ENCODE measurements at places on chromosomes 5 and 9. TPM values are rescaled to one million over a fixed set of nuclear protein-coding genes. Genes with fewer than 3 reads are reported as not detected.

DNA sequence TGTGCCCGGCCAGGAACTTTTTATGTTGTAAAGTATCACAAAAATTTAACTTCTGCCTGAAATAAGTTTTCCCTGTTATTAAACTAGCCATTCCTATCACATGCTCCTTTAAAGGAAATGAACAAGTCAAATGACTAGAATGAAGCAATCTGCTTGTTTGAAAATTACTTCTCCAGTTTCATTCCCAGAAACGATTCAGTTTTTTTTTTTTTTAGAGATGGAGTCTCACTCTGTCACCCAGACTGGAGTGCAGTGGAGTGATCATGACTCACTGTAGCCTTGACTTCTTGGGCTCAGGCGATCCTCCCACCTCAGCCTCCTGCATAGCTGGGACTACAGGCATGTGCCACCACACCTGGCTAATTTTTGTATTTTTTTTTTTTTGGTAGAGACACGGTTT, 13.3 kb upstream of the GNG10 start:
- no peak overlapping the region for H3K4me3 ChIP-seq
- no peak overlapping the region for H3K27ac ChIP-seq
- no peaks in the 10 kb centered on the region for H3K27me3 ChIP-seq
- no peak for DNase-seq
- peaks cover 5% of the 10 kb centered on the region for H3K36me3 ChIP-seq

DNA sequence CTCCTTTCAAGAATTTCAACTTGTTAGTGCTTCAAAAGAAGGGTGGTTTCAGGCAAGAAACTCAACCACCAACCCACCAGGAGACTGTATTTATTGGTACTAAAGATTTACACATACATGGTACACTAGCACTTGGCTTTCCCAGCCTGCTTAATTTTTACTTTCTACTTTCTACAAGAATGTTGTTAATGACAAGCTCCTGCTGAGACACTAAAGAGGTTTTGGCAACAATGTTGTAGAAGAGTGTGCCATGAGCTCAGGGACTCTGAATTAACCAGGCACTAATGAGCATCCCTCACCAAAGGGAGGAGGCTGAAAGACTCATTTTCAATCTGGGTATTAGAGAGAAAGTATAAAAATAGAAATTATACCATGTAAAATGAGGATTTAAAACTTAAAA, 195.0 kb downstream of the KIAA0825 start:
- no peaks in the 10 kb centered on the region for H3K36me3 ChIP-seq
- no peak overlapping the region for H3K27ac ChIP-seq
- no peaks in the 10 kb centered on the region for H3K27me3 ChIP-seq
- no peak overlapping the region for H3K4me3 ChIP-seq
- no peak for DNase-seq

DNA sequence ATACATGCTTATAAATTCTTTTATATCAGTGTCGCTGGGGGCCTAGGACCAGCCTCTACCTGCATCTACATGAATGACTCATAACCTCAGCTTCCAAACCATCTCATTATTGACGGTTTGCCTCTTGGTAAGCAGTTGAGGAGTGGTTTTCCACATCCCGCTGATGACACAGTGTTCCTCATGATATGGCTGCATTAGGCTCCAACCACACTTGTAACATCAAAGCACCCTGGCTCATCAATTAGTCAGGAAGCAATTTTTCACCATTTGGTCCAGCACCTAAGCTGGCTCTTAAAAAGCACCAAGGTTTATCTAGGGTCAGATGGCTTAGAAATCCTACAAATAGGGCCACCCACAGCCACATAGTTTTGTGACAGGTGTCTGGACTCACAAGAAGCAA, 402.4 kb downstream of the ARHGEF28 start:
- no peak overlapping the region for H3K4me3 ChIP-seq
- no peak overlapping the region for H3K27ac ChIP-seq
- H3K27me3 ChIP-seq: no peaks in the 10 kb centered on the region
- DNase-seq: no peak
- H3K4me1 ChIP-seq: no peaks in the 10 kb centered on the region

Gene PDE6A
- not detected for total RNA-seq

Gene SH2D3C
- 10.0 TPM for total RNA-seq

GRCh38 chr5:118989816-118990215, 1.5 kb upstream of the DTWD2 start:
- H3K27me3 ChIP-seq: no peaks in the 10 kb centered on the region
- no peak overlapping the region for H3K27ac ChIP-seq
- H3K4me1 ChIP-seq: peaks cover 5% of the 10 kb centered on the region
- H3K4me3 ChIP-seq: no peak overlapping the region

Gene GRM6
- total RNA-seq: not detected

GRCh38 chr5:19488786-19489185, 499.2 kb downstream of the CDH18 start:
- no peak for DNase-seq
- no peaks in the 10 kb centered on the region for H3K4me1 ChIP-seq

DNA sequence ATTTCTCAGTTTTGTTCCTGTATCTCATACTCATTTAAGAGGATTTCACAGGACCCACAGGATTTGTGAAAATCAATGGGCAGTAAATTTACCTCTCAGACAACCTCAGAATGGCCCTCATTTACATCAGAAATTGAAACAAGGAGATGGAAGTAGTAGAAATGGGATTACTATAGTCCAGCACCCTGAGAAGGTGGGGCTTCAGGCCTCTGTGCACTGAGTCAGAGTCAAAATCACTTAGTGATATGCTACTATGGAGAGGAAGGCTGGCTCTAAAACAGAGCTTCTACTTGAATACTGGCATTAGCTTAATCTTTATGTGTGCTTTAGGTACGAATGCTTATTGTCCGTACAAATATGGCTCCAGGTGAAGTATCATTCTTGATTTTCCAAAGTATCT, 159.3 kb downstream of the CEP120 start:
- H3K27me3 ChIP-seq: no peaks in the 10 kb centered on the region
- DNase-seq: no peak
- H3K27ac ChIP-seq: no peak overlapping the region
- H3K4me3 ChIP-seq: no peak overlapping the region
- peaks cover 4% of the 10 kb centered on the region for H3K4me1 ChIP-seq

Gene LCN1
- not detected for total RNA-seq

DNA sequence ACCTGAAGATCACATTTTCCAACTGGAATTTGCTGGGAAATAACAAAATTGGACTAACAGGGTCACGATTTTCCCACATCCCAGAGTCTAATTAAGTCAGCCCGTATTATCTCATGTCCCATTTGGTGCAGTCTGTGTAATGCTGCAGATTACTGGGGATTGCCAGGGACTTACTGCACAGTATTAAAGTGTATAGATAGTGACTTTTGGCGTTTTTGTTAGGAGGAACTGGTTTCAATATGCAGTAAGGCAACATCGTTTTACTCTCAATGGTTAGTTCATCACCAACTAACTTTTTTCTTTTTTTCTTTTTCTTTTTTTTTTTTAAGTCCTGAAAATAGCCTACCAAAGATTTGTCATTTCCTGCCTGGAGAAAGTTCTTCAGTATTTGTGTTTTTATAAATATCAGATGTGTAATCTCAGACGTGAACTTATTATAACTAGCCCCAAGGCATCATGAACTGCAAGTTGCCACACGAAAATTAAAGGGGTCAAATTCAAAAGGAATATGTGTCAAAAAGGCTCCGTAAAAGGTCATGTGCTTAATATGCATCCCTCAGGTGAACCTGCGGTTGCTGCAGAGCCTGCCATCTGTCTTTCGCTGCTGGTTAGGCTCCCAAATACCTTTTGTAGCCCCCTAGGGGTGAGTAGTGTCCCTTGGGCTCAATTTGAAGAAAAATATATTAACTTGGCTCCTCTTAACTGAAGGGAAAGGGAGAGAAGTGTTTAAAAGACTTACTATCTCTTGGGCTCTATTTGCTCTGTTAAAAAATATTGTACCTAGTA, 176.7 kb upstream of the ADAMTSL1 start:
- H3K4me3 ChIP-seq: no peak overlapping the region
- H3K4me1 ChIP-seq: no peaks in the 10 kb centered on the region
- no peak overlapping the region for H3K27ac ChIP-seq

DNA sequence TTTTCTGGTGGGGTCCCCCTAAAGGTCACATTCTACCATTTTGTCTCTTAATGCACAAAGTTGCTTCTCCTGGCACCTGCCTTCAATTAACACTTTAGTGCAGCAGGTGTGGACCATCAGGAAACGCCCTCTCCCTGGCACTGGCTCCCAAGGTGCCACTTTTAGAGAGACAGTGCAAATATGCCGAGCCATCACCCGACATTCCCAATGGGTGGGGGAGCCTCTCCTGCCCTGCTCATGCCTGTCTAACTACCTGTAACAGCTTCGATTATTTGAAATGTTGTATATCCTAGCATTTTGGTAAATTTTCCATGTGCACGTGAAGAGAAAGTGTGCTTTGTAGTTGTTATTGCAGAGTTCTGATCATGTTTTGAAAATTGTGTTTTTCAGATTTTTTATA, 13.2 kb upstream of the LRRC14B start:
- H3K27me3 ChIP-seq: no peaks in the 10 kb centered on the region
- no peaks in the 10 kb centered on the region for H3K4me1 ChIP-seq
- H3K36me3 ChIP-seq: no peaks in the 10 kb centered on the region
- no peak overlapping the region for H3K4me3 ChIP-seq
- no peak overlapping the region for H3K27ac ChIP-seq

- H3K4me3 ChIP-seq: no peak overlapping the region
- H3K27ac ChIP-seq: no peak overlapping the region
- DNase-seq: no peak
Measured at GRCh38 chr9:84869091-84869490, 199.6 kb downstream of the NTRK2 start.

DNA sequence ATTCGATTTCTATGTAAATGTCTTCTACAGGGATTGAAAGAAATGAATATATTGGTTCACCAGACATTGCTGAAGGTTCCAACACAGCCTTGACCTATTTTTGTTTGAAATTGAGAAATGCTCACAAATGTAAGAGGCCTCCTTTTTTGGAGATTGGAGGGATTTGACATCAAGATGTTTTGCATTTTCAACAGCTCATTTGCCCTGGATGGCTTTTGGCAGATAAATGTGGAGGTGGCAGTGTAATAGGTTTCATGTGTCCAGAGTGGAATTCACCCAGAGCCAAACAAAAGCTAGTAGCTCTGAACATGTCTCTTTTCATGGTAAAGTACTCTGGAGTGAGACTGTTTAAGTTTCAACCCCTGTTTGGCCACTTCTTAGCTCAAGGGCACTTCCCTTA, 77.3 kb downstream of the PALM2AKAP2 start:
- peaks cover 8% of the 10 kb centered on the region for H3K4me1 ChIP-seq
- H3K36me3 ChIP-seq: no peaks in the 10 kb centered on the region
- no peak overlapping the region for H3K27ac ChIP-seq
- no peak for DNase-seq

DNA sequence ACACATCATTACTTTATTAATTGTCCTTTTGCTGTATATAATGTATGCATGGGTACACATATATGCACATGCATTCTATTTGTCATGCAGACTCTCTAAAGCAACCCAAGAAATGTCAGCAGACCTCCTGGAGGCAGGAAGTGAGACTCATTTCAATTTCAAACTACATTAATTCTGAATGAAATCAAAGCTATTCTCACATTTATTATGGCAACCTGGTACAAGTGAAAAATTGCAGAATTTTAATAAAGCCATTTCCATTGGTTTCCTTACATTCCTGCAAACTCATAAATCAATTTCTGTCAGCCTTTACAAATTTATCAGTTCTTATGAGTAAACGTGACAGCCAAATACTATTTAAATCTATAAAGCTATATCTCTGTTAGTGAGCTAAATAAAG, 430.4 kb upstream of the NUDT12 start:
- H3K36me3 ChIP-seq: no peaks in the 10 kb centered on the region
- no peaks in the 10 kb centered on the region for H3K4me1 ChIP-seq
- DNase-seq: no peak
- H3K27me3 ChIP-seq: no peaks in the 10 kb centered on the region
- H3K4me3 ChIP-seq: no peak overlapping the region

Gene MRRF
- 51.2 TPM for total RNA-seq

Gene PCDHGA2
- 6.4 TPM for total RNA-seq

GRCh38 chr5:18393565-18394442, 759.5 kb downstream of the TAF11L14 start:
- no peak overlapping the region for H3K4me3 ChIP-seq
- DNase-seq: peak; percentile 73
- no peaks in the 10 kb centered on the region for H3K36me3 ChIP-seq
- H3K27me3 ChIP-seq: no peaks in the 10 kb centered on the region

Gene CDHR2
- 0.11 TPM for total RNA-seq

GRCh38 chr5:43685252-43685950, 82.4 kb downstream of the NNT start:
- no peak overlapping the region for H3K4me3 ChIP-seq
- no peaks in the 10 kb centered on the region for H3K36me3 ChIP-seq
- H3K4me1 ChIP-seq: no peaks in the 10 kb centered on the region
- no peaks in the 10 kb centered on the region for H3K27me3 ChIP-seq
- DNase-seq: no peak

- no peaks in the 10 kb centered on the region for H3K27me3 ChIP-seq
- no peak for DNase-seq
- H3K36me3 ChIP-seq: no peaks in the 10 kb centered on the region
Measured at GRCh38 chr5:64775291-64775690, 6.6 kb downstream of the CWC27 start.

- H3K4me1 ChIP-seq: no peaks in the 10 kb centered on the region
- H3K4me3 ChIP-seq: no peak overlapping the region
- H3K27me3 ChIP-seq: no peaks in the 10 kb centered on the region
- no peak for DNase-seq
- H3K27ac ChIP-seq: no peak overlapping the region
Measured at GRCh38 chr5:10317825-10318682, 10.4 kb upstream of the CMBL start.

DNA sequence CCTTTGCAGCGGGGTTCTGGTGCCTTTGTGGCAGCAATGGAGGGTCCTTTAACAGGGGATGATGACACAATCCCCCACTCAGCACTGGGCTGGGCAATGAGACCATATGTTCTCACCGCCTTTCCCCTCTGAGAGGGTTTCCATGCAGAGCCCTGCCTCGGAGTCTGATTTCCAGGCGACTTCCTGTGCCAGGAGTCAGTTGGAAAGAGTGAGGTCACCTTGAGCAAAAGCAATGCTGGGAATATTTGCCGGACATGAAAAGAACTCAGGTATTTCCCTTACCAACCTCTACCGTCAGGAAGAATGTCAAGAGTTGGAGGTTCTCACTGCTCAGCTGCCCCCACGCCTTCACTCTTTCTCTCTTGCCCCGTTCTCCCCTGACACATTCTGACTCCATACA, 284.2 kb upstream of the IRX1 start:
- no peaks in the 10 kb centered on the region for H3K27me3 ChIP-seq
- no peak overlapping the region for H3K27ac ChIP-seq
- H3K36me3 ChIP-seq: no peaks in the 10 kb centered on the region
- no peak overlapping the region for H3K4me3 ChIP-seq
- no peaks in the 10 kb centered on the region for H3K4me1 ChIP-seq
- no peak for DNase-seq

DNA sequence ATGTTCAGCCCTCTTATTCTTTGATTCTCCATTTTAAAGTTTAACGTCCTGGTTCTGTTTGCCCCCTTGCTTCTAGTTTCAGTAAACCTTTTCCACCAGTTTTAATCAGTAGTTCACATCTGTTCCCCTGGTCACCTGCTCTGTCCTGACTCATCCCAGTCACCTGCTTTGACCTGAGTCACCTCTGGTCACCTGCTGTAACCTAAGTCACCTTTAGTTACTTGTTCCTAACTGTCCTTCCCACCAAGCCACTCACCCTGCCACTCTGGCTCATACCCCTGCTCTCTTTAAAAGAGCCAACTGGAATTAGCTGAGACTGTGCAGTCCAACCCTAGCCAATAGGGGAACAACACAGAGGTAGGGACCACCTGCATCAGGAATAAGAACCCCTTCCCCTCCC, 43.0 kb downstream of the SEMA6A start:
- H3K4me1 ChIP-seq: no peaks in the 10 kb centered on the region
- no peaks in the 10 kb centered on the region for H3K36me3 ChIP-seq
- no peak for DNase-seq
- no peak overlapping the region for H3K27ac ChIP-seq
- H3K27me3 ChIP-seq: no peaks in the 10 kb centered on the region

All from thyroid gland (tissue), 4 donors.